ENCODE measurements at places on chromosomes 2 and 18.

GRCh38 chr2:105038383-105039061 is 653 bp downstream of the MRPS9 start:
- no peak for DNase-seq

DNA sequence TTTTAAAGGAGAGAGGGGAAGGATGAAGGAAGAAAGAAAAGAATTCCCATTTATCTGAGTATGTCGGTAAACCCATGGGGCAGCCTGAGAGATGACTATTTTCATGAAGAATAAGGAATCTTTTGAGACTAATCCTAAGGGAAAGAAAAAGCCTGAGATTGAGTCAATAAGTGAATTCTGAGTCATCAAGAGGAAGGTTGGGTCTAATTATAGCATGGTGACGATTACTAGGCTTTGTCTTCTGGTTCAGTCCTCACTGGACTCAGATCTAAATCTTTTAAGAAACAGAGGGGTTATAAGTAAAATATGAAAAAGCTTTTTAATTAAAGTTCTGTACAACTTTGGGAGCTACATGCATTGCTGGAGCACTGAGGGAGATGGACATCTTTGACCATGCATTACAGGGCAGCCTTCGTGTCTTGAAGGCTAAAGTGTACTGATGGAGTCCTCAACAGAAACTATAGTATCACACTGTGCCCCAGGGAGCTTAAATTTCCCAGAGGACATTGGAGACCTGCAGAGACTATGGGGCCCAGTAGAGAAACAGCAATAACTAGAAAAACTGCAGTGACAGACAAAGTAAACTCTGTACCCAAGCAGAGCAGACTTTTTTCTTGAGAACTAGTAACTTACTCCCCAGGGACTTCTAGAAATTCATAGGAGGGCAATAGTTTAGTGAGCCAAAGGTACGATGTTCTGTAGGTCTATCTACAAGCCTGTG is 260.9 kb downstream of the RAD51AP2 start:
- no peak for DNase-seq

- DNase-seq: no peak
Observed at GRCh38 chr2:25481381-25482300, 139.9 kb upstream of the DNMT3A start.

DNA sequence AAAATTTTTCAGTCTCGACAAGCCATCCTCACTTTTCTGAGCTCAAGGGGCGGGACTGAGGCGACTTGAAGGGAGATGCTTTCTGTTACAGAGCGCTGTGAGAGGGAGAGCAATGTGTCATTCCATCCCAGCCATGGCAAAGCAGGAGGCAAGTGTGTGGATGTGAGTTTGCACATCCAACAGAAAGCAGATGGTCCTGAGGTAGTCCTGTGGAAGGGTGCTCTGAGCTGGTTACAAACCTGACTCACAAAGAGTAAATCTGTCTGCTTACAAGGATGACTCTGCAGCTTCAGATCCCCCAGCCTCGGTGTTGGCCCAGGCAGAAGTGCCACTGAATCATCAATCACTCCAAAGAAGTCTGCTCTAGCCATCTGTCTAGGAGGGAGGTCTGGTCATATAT is 482.0 kb upstream of the DCC start:
- DNase-seq: no peak

- no peak for DNase-seq
Observed at GRCh38 chr18:79577451-79578395, 101.9 kb upstream of the CTDP1 start.

GRCh38 chr18:36255072-36255698 is 42.3 kb upstream of the FHOD3 start:
- DNase-seq: no peak

GRCh38 chr2:45747363-45747762 is 95.9 kb downstream of the PRKCE start:
- no peak for DNase-seq

DNA sequence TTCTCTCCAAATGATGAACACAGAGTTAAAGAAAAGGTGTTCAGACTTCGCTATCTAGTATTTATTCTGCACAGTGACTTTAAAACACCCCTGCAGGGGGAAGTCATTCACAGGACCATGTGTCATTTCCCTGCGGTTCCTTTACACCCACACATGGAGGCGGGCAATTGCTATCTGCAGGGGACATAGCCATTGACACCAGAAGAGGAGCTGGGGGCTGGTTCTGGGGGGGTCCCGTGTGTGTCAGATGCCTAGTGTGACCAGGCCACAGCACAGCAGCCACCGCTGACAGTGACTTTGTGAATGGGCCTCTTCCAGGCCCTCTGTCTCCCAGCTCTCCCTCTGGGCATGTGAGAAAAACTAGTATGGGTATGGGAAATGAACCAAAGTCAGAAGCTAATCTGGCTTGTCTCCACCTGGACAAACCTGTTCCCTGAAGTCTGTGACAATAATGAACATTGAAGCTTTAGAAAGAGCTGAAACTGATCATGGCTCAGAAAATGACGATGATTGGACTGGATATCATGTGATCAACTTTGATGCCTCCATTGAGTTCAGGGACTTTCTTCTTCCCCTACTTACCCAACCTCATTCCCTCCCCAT is 7.5 kb upstream of the GBX2 start:
- DNase-seq: no peak

- DNase-seq: no peak
Observed at GRCh38 chr2:86510436-86510933, 52.8 kb downstream of the CHMP3 start.

GRCh38 chr18:67475673-67476072 is 40.8 kb downstream of the DSEL start:
- no peak for DNase-seq

DNA sequence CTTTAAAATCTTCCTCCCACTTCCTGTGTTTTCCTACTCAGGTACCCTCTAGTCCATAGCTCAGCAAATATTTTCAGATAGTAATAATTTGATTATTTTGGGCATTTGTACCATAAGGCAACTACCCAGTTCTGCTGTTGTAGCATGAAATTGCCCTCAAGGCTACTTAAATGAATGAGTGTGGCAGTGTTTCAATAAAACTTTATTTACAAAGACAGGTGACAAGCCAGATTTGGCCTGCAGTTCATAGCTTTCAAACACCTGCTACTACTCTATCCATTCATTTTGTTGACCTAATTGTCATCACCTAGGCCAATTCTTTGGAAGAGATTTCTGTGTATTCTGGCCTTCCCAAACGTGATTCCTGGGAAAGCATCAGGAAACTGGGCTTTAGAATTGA is 28.9 kb downstream of the NYAP2 start:
- DNase-seq: no peak

GRCh38 chr18:73286584-73286983 is 418.8 kb upstream of the NETO1 start:
- no peak for DNase-seq

Data from T-helper 17 cell (primary cell).